ENCODE measurements at places on chromosomes 1 and 21.
A peak's percentile ranks its signal among the peaks of the same experiment; 100 is the strongest.

DNA sequence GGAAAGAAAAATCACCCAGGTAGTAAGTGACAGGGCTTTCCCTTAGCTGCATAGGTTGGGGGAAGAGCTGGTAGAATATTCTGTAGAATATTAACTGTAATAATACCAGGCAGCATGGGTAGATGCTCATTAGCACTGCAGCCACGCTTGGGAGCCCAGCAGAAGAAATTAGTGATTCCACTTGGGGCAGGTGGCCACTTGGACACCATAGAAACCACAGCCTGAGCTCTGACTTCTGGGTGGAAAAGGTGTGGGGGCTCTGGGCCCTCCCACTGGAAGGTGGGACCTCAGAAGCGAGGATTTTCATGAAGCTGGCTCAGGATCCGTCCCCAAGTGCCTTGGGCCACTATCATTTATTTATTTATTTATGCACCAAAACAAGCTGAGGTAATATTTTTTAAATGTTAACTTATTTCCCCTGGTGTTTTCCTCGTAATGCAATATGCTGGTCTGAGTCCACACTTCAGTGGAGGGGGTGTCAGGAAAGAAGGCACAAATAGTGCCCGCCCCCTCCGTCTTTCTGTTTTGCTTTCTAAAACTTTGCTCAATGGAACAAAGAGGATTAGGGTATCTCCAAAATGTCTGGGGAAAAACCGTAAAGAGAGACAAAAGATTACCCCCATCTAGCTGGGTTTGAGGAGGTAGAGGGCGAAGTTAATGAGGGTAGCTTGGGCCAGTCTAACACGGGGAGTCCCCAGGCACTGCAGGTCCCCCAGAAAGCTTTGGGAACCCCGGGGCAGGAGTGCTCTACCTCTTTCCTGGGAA, 75.2 kb upstream of the GADD45A start:
- no peak for DNase-seq

- DNase-seq, result no peak
Observed at GRCh38 chr1:21217812-21218596, 41.3 kb upstream of the EIF4G3 start.

DNA sequence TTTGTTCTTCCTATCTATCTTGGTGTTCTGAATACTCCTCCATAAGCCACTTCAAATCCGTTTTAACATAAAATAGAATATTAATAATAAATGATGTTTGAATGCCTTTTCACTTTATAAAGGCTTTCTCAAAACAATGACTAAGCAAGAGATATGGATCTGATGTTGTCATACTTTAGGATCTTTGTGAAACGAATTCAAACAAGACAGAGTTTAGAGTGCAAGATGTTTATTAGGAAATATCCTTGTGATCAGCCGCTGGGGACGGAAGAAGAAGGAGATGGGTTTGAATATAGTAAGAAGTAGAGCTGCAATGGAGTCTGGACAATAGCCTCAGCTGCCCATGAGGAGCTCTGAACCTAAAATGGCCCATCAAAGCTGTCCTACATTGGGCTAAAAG, 351.8 kb downstream of the NEGR1 start:
- DNase-seq, result no peak

- DNase-seq, result no peak
Observed at GRCh38 chr1:30727824-30728223, 4.4 kb upstream of the MATN1 start.

DNA sequence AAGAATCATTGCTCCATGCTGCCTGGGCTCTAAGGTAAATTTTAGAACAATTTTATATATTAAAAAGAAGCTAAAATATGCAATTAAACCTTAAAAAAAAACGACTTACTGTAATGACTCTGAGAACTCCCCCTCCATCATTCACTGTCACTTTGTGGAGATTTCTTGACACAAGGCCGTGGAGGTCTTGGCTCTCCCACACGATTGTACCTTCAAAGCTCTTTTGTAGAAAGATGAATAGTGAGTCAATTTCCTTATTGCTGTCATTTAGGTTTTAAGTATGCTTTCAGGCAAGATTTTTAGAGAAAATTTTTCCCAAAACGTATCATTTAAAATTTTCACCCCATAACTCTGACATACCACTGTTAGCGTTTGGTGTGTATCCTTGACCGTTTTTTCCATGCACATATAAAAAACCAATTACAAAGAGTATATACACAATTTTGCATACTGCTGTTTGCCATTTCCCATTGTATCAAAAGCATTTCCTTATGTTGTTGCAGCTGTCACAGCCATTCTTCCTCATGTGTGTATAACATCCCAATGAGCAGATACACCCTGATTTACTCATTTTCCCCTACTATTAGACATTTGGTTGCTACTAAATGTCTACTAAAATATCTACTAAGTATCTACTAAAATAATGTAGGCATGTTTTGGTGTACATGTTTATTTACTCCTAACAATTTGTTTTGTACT, 33.4 kb downstream of the B3GALNT2 start:
- DNase-seq, result no peak

GRCh38 chr1:64549464-64550239, 79.7 kb downstream of the CACHD1 start:
- DNase-seq, result no peak

- no peak for DNase-seq
Observed at GRCh38 chr1:107786203-107786845, 178.7 kb downstream of the VAV3 start.

- no peak for DNase-seq
Observed at GRCh38 chr1:164641353-164641730, 82.4 kb downstream of the PBX1 start.

DNA sequence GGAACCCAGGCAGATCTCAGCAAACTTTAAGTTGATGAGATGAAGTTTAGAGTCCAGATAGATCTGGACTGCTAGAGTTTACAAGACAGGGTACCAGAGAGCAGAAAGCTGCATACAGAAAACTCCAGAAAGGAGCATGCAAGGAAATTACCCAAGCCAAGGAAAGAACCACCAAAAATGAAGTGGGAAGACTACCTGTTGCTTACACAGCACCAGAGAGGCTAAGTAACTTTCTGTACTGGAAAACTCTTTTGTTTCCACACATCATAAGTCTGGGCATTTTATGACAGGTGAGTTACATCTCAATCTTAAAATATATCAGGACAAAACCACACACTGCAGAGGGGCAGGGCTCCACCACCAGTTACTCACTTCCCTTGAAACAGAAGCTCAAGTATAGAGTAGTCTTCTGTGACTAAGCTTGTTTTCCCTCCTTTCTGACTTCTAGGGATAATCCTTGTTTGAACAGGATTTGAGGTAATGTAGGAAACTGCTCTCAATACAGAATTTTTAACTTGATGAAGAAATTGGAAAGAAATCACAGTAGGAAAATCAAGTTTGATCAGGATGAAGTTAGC, 17.4 kb upstream of the GJA9 start:
- no peak for DNase-seq

DNA sequence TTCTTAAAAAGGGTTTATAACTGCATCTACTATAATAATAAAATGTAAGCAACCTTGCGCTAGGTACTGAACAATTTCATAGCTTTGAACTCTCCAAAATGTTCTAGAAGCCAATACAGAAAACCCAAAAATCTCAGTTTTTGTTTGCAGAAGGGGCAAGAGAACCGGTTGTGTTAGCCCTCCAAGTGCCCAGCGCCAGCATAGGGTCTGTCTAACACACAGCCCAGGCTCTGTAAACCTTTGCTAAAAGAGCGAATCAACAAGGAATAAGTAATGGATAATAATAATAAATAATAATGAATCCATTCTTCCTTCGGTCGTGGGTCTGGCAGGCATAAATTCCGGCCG, 333 bp upstream of the CHAF1B start:
- no peak for DNase-seq

- DNase-seq, result no peak
Observed at GRCh38 chr21:45256912-45257672, 30.6 kb downstream of the POFUT2 start.

DNA sequence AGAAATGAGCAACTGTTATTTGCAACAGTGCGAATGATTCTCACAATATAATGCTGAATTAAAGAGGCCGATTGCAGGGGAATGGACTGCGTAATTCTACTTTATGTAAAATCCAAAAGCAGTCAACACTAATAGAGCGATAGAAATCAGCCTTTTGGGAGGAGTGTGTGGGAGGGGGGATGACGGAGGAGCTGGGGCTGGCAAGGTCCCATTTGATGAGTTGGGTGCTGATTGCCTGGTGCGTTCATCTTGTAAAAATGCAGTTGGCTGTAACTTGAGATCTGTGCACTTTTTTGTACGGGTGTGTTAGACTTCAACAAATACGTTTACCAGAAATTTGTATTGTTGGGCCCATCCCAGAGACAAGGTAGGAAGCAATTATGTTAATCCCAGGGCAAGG, 20.7 kb downstream of the TNFRSF8 start:
- DNase-seq, result no peak

DNA sequence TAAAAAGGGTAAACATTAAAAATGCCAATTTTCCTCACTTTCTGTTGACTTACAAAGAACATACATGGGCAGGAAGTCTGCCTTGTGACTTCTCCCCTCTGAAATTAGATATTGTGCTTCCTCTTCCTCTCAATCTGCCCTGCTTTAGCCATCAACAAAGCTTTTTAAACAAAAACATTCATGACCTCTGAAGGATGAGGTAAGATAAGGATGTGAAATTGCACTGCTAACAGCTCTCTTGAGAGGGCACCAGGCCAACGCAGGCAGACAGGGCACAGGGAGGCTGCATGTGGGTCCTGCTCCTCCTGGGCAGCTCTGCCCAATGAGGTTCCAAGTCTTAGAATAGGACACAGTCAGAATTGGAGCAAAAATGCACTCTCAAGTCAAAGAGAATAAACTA, 62.1 kb downstream of the DEGS1 start:
- peak; percentile 81 for DNase-seq

DNA sequence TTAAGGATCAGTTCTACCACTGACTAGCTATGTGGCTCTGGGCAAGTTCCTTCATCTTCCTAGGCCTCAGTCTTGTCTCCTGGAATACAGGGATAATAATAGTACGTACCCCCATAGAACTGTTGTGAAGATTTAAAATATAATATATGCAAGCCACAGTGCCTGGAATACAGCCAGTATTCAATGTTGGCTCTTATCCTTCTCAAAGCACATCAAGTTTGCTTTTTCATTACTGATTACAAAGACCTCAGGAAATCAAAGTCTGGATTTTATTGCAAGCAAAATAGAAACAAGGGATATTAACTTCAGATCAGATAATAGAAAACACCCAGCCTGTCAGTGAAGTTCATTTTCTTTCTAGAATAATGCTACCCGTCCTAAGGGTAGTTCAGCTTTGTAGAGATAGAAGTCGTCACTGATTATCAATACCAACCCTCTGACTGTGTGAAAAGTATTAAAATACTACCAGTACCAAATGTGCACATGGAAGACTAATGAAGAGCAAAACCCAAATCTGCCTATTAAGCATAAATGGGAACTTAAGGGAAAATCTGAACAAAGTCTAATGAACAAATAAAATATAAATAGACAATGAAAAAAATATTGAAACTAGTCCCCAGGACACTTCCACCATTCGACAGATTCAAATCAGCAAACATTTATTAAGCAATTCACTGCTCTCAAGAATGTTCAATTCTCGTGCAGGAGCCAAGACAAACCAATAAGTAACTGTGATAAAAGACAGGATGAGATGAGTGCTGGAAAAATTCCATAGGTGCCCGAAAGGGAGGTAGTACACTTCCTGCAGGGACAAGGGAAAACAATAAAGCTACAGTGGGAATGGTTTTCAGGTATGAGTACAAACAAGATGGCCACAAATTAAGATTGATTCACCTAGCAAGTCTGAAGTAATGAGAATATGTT, 206.2 kb downstream of the SMYD3 start:
- DNase-seq, result no peak

DNA sequence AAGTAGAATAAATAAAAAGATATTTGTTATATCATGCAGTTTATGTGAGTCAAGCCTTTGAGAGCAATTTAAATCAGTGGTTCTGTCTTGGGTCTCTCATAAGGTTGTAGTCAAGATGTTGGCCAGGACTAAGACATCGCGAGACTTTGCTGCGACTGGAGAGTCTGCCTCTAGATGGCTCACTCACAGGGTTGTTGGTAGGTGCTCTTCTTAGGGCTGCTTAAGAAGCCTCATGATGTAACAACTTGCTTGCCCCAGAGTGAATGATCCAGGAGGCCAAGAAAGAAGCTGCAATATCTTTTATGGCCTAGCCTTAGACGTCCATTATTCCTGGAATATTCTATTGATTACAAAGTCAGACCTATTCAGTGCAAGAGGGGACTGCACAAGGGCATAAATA, 73.1 kb upstream of the CACHD1 start:
- DNase-seq, result no peak

- DNase-seq, result no peak
Observed at GRCh38 chr1:227793948-227794816, 21.3 kb upstream of the PRSS38 start.

DNA sequence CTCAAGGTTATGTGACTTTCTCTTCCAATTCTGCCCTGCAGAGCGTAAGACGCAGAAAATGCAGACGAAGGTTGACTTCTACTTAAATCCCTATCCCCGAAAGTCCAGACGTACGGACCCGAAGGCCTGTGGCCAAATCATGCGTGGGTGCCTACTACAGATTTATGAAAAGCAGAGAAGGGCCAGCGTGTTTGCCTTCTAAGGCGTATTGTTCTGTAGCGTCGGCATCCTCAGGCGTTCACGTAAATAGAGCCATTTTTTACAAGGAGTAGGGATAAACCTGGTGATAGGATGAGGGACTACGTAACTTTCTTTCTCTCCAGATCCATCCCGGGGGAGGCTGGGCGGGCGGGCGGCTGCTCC, 222 bp upstream of the GIPC2 start:
- no peak for DNase-seq

- DNase-seq, result no peak
Observed at GRCh38 chr21:45320261-45321025, 32.7 kb upstream of the POFUT2 start.

- no peak for DNase-seq
Observed at GRCh38 chr1:54227091-54227602, 27.2 kb downstream of the MRPL37 start.

DNA sequence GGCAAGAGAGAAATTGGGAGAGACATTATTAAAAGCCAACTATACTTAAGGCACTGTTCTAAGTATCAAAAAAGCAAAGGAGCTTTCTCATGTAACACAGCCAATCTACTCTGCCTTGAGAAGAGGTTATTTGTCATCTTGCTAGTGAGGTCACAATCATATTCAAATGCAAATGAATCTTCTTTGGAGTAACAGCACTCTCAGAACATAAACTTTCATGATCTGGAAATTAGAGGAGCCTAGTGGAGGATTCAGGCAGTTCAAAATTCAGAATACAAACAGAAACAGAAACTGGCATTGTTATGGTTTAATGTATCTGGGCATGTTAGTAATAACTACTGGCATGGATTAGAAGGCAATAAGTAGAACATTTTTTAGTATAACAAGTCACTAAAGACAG, 57.4 kb downstream of the ARID4B start:
- no peak for DNase-seq

- peak; percentile 62 for DNase-seq
Observed at GRCh38 chr1:208158640-208159554, 85.3 kb downstream of the PLXNA2 start.

DNA sequence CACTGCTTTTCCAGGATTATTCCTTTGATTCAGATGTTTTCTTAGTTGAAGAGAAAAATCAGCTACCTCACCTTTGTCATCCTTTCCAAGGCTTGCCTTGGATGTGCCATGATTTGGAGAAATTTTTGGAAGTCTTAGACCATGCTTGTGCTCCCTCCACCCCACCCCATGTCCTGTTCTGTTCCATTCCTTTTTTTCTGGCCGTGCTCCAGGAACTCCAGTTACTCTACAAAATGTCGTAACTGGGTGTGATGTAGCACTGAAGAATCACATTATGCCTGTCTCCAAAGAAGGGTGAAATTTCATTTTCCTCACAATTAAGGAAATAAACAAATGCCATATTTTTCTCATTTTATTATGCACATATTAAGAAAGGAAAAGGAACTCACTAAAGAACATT, 217.8 kb upstream of the ZRANB2 start:
- no peak for DNase-seq

All from Peyer's patch (tissue), 4 donors.